MCF 10A (cell line): ENCODE measurements at places on chromosomes 13 and 19.
A peak's percentile ranks its signal among the peaks of the same experiment; 100 is the strongest.

- no peak overlapping the region for H3K27ac ChIP-seq
- DNase-seq = peak; percentile 59
- no peak overlapping the region for H3K4me3 ChIP-seq
- no peaks in the 10 kb centered on the region for H3K36me3 ChIP-seq
- H3K4me1 ChIP-seq = no peaks in the 10 kb centered on the region
Observed at GRCh38 chr13:33764716-33765115, 53.2 kb upstream of the RFC3 start.

DNA sequence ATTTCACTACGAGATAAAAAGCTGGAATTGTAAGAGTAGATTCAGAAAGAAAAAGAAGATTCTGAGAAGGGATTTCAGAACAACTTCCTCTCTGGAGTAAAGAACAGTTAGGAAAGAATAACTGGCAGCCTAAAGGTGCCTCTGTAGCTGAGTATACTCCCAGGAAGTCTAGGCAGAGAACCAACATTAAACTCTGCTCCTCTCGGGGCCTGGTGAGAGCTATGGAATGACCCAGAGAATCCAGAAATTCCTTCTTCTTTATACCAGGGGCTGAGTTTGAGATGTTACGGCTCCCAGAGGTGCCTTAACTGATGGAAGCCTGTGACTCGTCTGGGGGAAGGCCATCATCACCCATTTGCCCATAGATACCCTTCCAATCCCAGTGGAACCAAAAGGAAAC is 39.1 kb downstream of the FAM216B start:
- no peak overlapping the region for H3K27ac ChIP-seq
- peaks cover 6% of the 10 kb centered on the region for H3K36me3 ChIP-seq
- peaks cover 8% of the 10 kb centered on the region for H3K4me1 ChIP-seq
- H3K4me3 ChIP-seq = no peak overlapping the region
- no peak for DNase-seq

- H3K27ac ChIP-seq = no peak overlapping the region
- H3K4me1 ChIP-seq = no peaks in the 10 kb centered on the region
- H3K36me3 ChIP-seq = no peaks in the 10 kb centered on the region
- H3K27me3 ChIP-seq = peaks cover 18% of the 10 kb centered on the region
- no peak overlapping the region for H3K4me3 ChIP-seq
Observed at GRCh38 chr19:50750010-50750409, 20.3 kb upstream of the GPR32 start.

GRCh38 chr19:10138879-10139795 is 19.4 kb upstream of the EIF3G start:
- H3K27me3 ChIP-seq = no peaks in the 10 kb centered on the region
- no peak for DNase-seq
- H3K36me3 ChIP-seq = peaks cover 56% of the 10 kb centered on the region
- no peak overlapping the region for H3K27ac ChIP-seq
- H3K4me1 ChIP-seq = no peaks in the 10 kb centered on the region
- H3K4me3 ChIP-seq = no peak overlapping the region

- H3K4me3 ChIP-seq = peak overlapping the region; percentile 89
- H3K27ac ChIP-seq = peak overlapping the region; percentile 91
- no peaks in the 10 kb centered on the region for H3K27me3 ChIP-seq
- no peak for DNase-seq
- H3K4me1 ChIP-seq = peaks cover 17% of the 10 kb centered on the region
Observed at GRCh38 chr19:38304352-38304865, 358 bp downstream of the C19orf33 start.

GRCh38 chr19:42512743-42513304 is 15.5 kb downstream of the CEACAM1 start:
- H3K27ac ChIP-seq = no peak overlapping the region
- DNase-seq = no peak
- H3K27me3 ChIP-seq = no peaks in the 10 kb centered on the region
- no peaks in the 10 kb centered on the region for H3K4me1 ChIP-seq

GRCh38 chr19:44304659-44305193 is at the start of gene ZNF235:
ZNF235 (minus strand) TSS chr19:44305025; CDS start chr19:44303404, 1,621 bp downstream.
- peak within 1 kb of the TSS; percentile 90 for H3K4me3 ChIP-seq
- peak within 1 kb of the TSS; percentile 64 for H3K27ac ChIP-seq
- peaks cover 19% of the 10 kb centered on the region for H3K36me3 ChIP-seq
- H3K4me1 ChIP-seq = peaks cover 4% of the 10 kb centered on the region
- no peaks in the 10 kb centered on the region for H3K27me3 ChIP-seq

DNA sequence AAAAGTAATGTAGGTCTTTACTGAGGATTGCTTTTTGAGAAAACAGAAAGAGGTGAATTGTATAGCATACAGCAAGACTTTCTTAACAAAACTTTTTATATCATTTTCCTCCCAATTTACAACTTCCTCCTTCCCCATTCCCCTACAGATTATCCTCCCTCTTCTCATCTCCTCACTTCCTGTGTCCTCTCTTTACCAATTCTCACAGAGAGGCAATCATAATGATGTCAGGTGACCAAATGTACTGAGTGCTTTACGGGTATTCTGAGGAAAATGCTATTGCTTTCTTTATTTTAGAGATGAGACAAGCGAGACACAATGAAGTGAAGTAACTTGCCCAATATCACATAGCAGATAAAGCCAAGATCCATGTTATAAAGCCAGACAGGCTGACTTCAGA is 1.7 kb upstream of the MTMR6 start:
- H3K4me1 ChIP-seq = peaks cover 4% of the 10 kb centered on the region
- no peaks in the 10 kb centered on the region for H3K27me3 ChIP-seq
- H3K4me3 ChIP-seq = no peak overlapping the region

GRCh38 chr19:328025-328505 is 16.5 kb downstream of the MIER2 start:
- H3K27ac ChIP-seq = no peak overlapping the region
- H3K36me3 ChIP-seq = peaks cover 64% of the 10 kb centered on the region
- no peaks in the 10 kb centered on the region for H3K27me3 ChIP-seq
- no peak overlapping the region for H3K4me3 ChIP-seq
- no peaks in the 10 kb centered on the region for H3K4me1 ChIP-seq

DNA sequence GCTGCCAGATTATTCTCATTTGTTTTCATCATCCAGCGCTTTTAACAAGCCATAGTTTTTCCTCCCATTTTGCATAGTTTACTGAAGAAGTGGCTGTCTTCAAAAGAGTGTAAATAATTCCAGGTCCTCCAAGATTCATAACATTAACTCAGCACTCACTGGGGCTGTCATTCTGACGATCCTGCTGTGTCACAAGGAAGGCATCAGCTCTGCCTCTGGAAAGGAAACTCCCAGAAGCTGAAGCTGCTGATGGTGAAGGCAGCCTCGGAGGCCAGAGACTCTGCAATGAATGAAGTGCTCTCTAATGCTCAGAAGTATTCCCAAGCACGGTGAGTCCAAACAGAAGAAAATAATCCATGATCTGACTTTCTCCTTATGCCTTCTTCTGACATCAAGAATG is 60.0 kb downstream of the FLT1 start:
- H3K27me3 ChIP-seq = peaks cover 59% of the 10 kb centered on the region
- H3K27ac ChIP-seq = no peak overlapping the region
- no peak overlapping the region for H3K4me3 ChIP-seq
- no peaks in the 10 kb centered on the region for H3K36me3 ChIP-seq
- no peaks in the 10 kb centered on the region for H3K4me1 ChIP-seq
- no peak for DNase-seq

- no peak overlapping the region for H3K4me3 ChIP-seq
- DNase-seq = no peak
- no peaks in the 10 kb centered on the region for H3K27me3 ChIP-seq
- no peak overlapping the region for H3K27ac ChIP-seq
- no peaks in the 10 kb centered on the region for H3K4me1 ChIP-seq
- no peaks in the 10 kb centered on the region for H3K36me3 ChIP-seq
Observed at GRCh38 chr13:112785483-112785856, 95.6 kb downstream of the ATP11A start.

DNA sequence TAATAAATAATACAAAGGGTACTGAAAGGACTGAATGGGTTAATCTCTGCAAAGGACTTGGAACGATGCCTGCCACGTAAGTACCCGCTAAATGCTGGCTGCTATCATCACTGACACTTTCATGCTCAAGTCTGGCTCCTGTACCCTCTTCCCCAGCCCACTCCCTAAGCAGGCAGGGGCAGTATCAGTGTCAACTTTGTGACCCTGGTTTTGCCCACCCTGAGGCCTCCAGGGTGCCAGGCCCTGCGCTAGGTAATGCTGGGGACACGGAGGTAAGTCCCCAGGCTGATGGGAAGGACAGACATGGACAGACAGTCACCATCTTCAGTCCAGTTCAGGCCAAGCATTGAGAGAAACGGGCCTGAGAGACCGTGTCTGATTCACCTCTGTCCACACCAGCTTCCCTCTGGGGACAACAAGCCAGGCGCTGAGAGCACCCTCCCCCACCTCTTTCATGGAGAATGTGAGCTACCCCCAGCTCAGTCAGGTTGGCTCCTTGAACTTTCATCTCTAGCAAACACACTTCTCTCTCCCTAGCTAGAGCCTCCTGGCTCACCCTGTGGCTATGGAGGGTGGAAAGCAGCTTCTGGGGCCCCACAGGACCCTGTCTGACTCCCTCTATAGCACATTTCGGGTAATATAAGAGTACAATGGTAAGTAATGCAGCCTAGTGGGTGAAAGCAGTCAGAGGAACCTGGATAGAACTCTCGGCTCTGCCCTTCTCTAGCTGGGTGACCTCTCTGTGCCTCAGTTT is 800 bp downstream of the ETFB start:
- DNase-seq = peak; percentile 54
- H3K27ac ChIP-seq = peak overlapping the region; percentile 90
- H3K27me3 ChIP-seq = no peaks in the 10 kb centered on the region
- peaks cover 6% of the 10 kb centered on the region for H3K36me3 ChIP-seq

DNA sequence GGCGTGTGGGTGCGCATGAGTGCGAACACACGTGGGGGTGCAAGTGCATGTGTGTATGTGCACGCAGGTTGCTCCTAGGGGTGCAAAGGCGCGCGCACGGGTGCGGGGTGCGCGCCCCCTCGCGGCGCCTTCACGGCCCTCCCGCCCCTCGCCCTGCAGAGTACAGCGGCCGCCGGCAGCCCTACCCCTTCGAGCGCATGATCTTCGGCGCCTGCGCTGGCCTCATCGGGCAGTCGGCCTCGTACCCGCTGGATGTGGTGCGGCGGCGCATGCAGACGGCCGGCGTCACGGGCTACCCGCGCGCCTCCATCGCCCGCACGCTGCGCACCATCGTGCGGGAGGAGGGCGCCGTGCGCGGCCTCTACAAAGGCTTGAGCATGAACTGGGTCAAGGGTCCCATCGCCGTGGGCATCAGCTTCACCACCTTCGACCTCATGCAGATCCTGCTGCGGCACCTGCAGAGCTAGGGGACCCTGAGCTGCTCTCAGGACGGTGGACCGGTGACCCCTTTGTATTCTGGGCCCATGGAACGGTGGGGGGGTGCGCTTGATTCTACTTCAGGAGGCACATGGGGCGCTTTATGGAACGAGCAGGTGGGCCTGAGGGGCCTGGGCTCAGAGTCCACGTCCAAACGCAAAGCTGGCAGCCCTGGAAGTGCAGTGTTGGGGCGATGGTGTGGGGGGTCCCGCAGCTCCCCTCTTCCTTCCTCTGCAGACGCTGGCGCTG is 27.7 kb downstream of the TMEM161A start:
- no peak overlapping the region for H3K4me3 ChIP-seq
- H3K36me3 ChIP-seq = peaks cover 6% of the 10 kb centered on the region
- no peak for DNase-seq
- no peak overlapping the region for H3K27ac ChIP-seq
- H3K27me3 ChIP-seq = no peaks in the 10 kb centered on the region
- no peaks in the 10 kb centered on the region for H3K4me1 ChIP-seq

GRCh38 chr13:105031306-105031705 is 1504.2 kb downstream of the EFNB2 start:
- H3K27me3 ChIP-seq = no peaks in the 10 kb centered on the region
- DNase-seq = no peak
- H3K4me3 ChIP-seq = no peak overlapping the region
- no peak overlapping the region for H3K27ac ChIP-seq

- H3K4me3 ChIP-seq = no peak overlapping the region
- H3K27ac ChIP-seq = no peak overlapping the region
- no peak for DNase-seq
- no peaks in the 10 kb centered on the region for H3K4me1 ChIP-seq
Observed at GRCh38 chr19:48947258-48947542, 7.5 kb upstream of the BAX start.

GRCh38 chr13:30312904-30313303 is 5.6 kb upstream of the KATNAL1 start:
- H3K27ac ChIP-seq = no peak overlapping the region
- DNase-seq = peak; percentile 25
- H3K4me3 ChIP-seq = no peak overlapping the region

DNA sequence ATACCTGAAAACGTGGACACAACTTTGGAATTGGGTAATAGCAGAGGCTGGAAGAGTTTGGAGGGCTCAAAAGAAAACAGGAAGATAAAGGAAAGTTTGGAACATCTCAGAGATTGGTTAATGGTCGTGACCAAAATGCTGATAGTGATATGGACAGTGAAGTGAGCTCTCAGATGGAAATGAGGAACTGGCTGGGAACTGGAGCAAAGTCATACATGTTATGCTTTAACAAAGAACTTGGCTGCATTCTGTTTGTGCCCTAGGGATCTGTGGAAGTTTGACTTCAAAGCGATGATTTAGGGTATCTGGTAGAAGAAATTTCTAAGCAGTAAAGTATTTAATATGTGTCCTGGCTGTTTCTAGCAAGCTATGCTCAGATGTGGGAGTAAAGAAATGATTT is 136.2 kb downstream of the DNAJC3 start:
- H3K4me3 ChIP-seq = no peak overlapping the region
- peaks cover 22% of the 10 kb centered on the region for H3K36me3 ChIP-seq
- H3K27ac ChIP-seq = no peak overlapping the region
- H3K27me3 ChIP-seq = no peaks in the 10 kb centered on the region
- DNase-seq = no peak

- H3K27ac ChIP-seq = no peak overlapping the region
- DNase-seq = peak; percentile 31
- H3K36me3 ChIP-seq = peaks cover 69% of the 10 kb centered on the region
- H3K27me3 ChIP-seq = no peaks in the 10 kb centered on the region
Observed at GRCh38 chr19:3056417-3057088, 5.7 kb downstream of the TLE5 start.

DNA sequence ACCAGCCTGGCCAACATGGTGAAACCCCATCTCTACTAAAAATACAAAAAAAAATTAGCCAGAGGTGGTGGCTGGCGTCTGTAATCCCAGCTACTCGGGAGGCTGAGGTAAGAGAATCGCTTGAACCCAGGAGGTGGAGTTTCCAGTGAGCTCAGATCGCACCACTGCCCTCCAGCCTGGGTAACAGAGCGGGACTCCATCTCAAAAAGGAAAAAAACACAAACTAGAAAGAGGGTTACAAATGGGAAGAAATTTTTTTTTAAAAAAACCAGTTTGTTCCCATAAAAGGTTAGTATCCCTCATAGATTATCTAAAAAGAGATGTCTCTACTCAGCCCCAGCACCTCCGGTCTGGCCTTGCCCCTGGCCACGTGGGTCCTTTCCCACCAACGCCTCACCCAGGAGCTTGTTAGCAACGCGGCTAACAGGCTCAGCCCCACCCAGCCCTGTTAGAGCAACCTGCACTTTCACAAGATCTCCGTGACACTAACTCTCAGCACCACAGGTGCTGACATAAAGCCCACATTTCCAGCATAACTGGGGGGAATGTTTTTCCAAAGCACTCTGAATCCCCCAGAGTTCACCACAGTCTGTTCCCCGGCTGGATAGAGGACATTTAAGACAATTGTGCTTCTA is 4.3 kb downstream of the DMKN start:
- peak overlapping the region; percentile 74 for H3K4me3 ChIP-seq
- H3K27me3 ChIP-seq = no peaks in the 10 kb centered on the region
- H3K36me3 ChIP-seq = peaks cover 18% of the 10 kb centered on the region
- peaks cover 15% of the 10 kb centered on the region for H3K4me1 ChIP-seq
